Pulmonary artery endothelial cell (primary cell): ENCODE measurements at places on chromosomes 16 and 17.
A peak's percentile ranks its signal among the peaks of the same experiment; 100 is the strongest.

DNA sequence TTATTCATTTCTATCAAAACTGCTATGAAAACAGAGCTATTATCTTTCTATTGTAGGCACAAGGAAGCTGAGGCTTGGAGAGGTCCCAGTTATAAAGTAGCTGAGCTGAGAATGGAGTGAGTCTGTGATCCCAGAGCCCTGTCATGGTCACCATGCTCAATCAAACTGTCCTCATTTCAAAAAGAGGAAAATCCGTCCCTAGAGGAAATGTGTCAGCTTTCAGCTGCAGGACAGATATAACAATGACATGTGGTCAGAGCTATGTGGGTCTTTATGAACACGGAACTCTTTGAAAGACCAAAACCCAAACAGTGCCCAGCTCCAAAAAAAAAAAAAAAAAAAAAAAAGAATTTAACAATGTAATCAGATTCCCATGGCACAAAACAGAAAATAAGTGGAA, 266.1 kb downstream of the XYLT1 start:
- no peak for DNase-seq

DNA sequence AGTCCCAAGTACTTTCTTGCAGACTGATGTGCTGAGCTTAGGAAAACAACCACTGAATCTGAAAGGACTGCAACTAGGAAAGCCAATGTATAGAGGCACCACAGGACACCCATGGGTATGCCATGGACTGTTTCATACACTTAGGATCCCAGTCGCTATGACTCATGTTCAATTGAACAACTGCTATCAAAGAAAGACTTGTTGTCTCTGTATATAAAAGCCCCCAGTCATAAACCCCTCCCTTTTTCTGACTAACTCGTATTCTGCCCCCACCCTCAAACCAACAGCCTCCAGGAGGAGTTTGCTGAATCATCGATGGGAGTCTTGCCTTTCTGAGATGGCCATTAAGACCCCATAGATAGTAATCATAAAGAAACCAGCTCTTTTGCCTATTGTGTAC, 205.4 kb downstream of the ANKFN1 start:
- DNase-seq: no peak

DNA sequence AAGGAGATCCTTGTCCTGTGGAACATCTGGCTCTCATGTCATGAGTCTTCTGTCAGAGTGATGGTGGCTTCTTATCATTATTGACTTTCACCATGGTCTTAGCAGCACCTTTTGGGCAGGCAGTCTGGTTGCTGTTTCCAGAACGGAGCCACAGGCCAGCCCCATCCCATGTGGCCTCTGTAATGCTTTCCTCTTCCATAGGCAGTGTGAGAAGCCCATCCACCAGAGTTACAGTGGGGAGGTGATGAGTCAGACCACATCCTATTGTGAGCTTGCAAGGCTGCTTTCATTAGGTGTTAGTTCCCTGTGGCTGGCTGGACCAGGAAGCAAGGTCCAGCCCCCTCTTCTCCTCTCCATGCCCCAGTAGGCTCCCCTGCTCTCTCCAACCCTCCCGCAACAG, 30.8 kb upstream of the SPACA3 start:
- DNase-seq: no peak

- DNase-seq: no peak
Measured at GRCh38 chr17:79838522-79839274, 542 bp downstream of the CBX4 start.

DNA sequence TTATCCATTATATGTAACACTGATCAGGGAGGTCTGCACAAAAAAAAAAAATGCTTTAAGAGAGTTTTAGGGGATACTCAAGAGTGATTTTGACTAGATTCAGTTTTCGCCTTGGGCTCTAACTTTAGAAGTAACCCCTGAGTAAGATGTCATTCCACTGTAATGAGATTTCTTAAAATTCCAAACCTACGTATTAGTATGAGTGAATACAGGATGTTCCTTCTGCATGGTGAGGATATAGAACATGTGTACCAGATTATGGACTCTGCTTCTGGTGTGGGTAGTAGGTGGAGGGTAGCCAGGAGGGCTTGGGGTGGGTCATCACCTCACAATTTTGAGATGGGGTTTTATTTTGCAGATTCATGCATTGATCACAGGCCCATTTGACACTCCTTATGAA, 4.3 kb downstream of the UBE2Z start:
- no peak for DNase-seq

- DNase-seq: peak; percentile 92
Measured at GRCh38 chr17:81566461-81567126, 14.4 kb upstream of the FAAP100 start.

GRCh38 chr16:22381392-22381791, 7.0 kb upstream of the CDR2 start:
- no peak for DNase-seq

- no peak for DNase-seq
Measured at GRCh38 chr17:82200743-82201497, 11.7 kb downstream of the CCDC57 start.

DNA sequence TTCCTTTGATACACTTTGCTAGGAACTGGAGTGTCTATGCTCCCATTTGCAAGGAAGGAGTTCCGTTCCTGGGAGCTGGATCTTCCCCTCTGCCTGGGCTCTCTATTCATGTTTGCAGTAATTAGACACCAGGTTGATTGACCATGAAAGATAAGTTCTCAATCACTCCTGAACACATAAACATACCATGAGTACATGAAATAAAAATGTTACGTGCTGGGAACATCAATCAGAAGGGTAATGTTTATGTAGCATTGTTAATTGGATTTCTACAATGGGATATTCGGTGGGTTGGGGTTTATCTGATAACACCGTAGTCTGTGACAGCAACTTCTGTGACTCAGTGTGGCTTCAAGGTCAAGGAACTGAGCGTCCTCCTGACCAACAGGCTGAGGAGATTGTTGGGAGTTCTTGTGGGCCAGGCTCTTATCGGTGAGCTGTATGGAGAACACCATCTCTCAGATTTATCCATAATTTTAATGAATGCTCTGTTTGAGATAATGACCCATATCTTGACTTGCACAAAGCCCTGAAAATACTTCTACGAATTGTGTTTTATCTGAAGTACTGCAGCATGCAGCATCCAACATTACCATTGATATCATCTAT, 136.4 kb downstream of the NPIPB5 start:
- no peak for DNase-seq

GRCh38 chr17:77312786-77313599, 172.2 kb downstream of the SEC14L1 start:
- no peak for DNase-seq

DNA sequence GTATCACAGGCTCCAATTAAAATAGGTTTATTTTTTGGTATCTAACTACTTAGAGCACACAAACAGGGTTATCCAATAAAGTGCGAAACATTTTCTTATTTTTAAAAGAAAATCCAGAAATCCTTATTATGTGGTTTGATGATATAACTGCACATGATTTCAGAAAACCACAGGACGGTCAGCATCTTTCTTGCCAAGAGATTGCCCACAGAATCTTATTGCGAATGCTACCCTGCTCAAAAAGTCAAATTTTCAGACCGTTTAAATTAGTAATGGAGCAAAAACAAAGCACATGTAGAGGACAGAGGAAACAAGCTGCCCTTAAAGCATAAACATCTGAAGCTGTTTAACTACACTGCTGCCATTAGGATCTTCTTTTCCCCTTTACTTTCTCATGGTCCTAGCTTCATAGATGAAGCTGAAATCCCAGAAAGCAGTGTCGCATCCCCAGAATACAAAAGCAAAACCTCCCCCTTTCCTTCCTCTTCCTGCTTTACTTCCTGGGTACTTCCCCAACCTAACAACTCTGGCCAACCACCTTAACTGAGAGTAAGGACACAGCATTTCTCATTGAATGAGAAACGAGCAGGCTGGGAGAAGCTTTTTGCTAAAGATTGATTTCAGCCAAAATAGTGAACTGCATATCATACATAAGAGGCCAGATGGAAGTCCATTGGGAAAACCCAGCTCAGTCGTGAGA, 43.7 kb downstream of the CMTM4 start:
- DNase-seq: no peak

GRCh38 chr17:57456622-57457021, 200.3 kb downstream of the MSI2 start:
- DNase-seq: no peak

- no peak for DNase-seq
Measured at GRCh38 chr17:17351356-17351891, 48.3 kb downstream of the NT5M start.

- DNase-seq: no peak
Measured at GRCh38 chr17:43418441-43419374, 19.9 kb downstream of the ARL4D start.

DNA sequence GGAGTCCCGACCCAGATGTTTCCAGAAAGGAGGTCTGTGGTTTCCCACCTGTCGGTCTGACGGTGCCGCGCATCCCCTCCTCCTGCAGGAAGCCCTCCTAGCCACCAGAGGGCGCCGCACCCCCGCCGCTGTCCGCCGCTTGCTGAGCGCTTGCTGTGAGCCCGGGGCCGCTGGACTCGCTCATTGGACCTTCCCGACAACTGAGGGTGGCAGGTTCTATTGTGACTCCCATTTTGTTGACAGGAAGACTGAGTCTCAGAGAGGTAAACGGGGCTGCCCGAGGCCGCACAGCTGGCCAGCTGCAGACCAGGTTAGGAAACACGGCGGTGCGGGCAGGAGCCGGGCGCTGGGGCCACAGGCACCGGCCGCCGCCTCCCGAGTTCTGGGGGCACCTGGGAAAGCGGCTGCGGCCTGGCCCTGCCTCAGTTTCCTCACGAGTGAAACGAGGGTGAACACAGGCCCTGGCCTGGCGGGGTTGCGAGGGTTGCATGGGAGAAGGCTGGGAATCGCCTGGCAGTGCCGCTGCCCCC, 191.1 kb upstream of the CIBAR2 start:
- no peak for DNase-seq

- peak; percentile 46 for DNase-seq
Measured at GRCh38 chr17:1573932-1574696, 11.5 kb upstream of the PITPNA start.

- no peak for DNase-seq
Measured at GRCh38 chr16:54632322-54633220, 298.1 kb upstream of the IRX5 start.

GRCh38 chr16:87459027-87459426, 33.8 kb downstream of the ZCCHC14 start:
- no peak for DNase-seq

DNA sequence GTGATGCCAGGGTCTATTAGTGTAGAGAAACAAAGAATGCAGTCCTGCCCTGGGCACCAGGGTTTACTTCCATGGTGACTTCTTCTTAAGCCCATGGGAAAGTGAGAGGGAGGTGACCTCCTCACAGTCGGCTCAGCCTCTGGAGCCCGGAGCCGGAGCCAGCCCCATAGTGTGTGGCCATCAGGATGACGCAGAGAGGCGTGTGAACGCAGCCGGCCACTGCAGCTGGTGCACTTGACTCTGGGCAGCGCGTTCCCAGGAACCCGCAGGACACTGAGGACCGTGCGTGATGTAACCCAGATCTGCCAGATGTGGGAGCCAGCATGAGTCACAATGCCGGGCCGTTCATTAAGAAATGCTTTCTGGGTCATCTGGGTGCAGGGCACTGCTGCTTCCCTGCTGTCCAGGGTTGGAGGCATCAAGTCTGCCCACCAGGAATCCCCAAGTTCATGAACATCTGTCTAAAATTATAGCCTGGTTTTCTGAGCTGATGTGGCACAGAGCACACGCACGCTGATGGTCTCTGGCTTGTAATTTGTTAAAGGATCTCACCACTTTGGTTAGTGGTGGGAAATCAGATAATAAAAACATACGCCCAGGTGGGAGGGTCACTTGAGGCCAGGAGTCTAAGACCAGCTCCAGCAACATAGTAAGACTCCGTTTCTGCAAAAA, 114.1 kb downstream of the PITPNC1 start:
- peak; percentile 75 for DNase-seq

DNA sequence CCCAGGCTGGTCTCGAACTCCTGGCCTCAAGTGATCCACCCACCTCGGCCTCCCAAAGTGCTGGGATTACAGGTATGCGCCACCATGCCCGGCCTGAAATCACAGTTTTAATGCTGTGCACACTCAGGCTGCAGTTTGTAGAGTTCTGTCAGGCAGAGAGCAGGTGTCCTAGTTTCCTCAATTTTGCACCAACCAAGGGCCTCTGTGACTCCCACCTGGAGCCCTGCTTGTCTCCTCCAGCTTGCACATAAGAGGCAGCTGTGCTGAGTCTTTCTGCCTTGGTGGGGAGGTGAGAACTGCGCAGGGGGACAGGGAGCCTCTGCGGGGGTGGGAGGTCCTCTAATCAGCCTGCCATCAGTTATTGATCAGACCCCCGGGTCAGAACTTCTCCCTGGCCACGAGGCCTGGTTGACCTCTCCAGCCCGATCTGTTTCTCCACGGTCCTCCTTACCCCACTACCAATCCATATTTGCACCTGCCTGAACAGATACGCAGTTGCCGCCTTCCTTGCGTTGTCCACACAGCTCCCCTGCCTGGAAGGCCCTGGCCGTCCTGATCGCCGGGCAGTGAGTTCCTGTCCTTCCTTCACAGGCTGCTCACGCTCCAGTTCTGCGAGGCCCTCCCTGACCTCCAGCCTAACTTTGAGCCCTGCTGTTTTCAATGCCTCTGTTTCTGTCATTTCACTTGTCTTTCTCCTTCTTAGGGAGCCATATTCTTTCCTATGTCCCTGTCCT, 48.1 kb upstream of the SIAH1 start:
- no peak for DNase-seq

- no peak for DNase-seq
Measured at GRCh38 chr17:17696085-17696484, 14.8 kb downstream of the RAI1 start.

DNA sequence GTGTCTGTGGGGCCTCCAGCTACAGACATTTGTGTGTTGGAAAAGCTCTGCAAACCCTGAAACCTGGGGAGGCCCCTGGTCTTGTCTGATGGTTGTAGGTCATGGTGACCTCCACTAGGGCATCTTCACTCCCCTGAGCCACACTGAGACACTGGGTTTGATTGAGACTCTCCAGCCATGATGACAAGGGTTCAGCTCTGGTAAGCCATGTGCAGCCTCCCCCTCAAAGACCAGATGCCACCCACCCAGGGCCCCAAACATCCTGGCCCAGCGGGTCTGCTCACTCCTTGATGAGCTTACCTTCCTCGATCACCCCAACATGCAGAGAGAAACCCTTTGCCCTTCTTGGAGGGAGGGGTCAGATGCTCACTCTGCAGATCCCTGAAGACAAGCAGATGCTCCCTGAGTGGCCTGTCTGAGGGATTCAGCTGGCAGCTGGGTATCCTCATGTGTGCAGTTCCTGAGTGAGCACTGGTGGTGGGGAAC, 101.6 kb downstream of the METRNL start:
- no peak for DNase-seq

DNA sequence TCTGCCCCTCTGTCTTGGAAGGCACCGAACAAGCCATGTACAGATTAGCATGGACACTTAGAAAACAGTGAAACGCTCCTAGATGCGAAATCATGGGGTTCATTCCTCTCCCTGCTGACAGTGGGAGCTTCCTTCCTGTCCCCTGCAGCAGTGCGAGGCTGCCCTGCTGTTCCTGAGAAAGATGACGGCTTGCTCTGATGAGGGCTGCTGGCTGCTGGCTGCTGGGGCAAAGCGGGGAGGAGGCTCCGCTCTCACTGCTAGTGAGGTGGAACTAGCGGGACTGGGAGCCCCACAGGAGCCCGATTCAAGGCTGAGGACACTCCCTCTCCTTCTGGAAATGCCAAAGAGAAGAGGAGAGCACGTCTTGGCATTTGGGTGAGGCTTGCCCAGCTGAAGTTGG, 25.9 kb upstream of the CACNG4 start:
- no peak for DNase-seq
